Posterior cingulate gyrus (tissue), 11 donors: ENCODE measurements at places on chromosomes 1 and 21.

GRCh38 chr1:164648636-164649035, 89.7 kb downstream of the PBX1 start:
- DNase-seq: no peak

DNA sequence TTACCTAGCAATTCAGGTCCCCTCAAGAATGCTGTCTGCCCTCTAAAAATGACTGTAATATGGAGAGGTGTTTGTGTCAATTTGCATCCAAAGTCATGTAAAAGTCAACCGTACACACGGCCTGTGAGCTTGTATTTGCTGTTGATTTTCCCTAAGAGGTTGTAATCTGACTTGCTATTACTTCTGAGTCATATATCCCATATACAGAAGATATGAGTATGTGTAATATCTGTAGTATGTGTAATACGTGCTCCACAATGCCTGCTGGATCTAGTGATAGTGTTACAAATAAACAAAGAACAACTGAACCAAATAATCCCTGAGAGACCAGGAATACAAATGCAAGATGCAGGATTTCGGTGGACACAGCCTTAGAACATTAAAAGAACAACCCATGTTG, 1.4 kb upstream of the KCNJ6 start:
- DNase-seq: no peak

DNA sequence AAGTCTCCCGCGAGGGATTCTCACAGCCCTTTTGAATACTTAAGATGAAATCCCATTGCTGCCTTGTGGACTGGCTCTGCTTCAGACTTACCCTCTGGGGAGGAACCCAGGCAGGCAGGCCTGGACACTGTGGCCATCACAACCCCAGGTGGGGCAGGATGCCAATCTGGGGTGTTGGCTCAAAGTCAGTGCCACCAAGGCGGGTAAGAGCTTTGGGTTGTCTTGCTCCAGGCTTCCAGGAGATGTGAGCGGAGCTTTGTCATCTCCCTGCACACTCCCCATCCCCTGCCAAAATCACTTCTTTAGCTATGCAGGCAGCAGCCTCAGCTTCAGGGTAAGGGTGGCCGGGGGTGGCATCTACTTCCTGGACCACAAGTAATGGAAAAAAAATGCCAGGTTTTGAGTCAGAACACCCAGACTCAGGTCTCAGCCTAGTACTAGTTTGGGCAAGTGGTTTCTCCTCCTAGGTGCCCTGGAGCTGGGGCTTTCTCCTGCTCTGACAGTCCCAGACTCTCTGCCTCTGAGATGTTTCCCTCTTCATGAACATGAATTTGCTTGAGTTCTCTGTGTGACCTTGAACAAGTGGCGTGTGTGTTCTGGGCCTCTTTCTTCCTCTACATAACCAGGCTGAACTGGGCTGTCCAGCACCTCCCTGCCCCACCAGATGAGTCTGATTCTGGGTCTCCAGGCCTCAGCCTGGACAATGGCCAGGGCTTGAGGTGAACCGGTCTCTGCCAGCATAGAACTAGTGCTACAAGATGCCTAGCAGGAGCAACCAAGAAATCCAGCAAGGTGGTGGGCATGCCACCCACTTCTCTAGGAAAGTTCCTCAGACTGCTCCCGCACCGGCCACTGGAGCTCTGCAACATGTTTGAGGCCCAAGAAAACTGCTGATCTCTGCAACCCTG, 65.4 kb downstream of the VWA5B1 start:
- DNase-seq: no peak

- no peak for DNase-seq
Observed at GRCh38 chr1:81307786-81308185, 492.9 kb upstream of the ADGRL2 start.

GRCh38 chr1:24769656-24770651, 24.7 kb downstream of the CLIC4 start:
- DNase-seq: no peak

DNA sequence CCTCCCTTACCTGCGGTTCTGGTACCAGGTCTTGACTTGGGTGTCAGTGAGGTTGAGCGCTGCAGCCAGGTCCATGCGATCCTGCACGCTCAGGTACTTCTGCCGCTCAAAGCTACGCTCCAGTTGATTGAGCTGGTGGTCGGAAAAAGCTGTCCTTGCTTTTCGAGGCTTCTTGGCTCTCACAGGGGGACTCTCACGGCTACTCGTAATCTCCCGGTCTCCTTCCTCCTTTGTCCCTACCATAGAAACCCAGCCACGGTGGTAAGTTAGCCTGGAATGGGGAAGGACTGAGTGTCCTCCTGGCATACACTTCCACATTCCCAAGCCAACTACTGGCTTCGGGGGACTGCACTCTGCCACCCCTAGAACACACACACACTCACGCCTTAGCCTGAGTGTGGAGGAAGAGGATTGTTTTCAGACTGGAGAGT, 2.6 kb downstream of the BARHL2 start:
- no peak for DNase-seq

DNA sequence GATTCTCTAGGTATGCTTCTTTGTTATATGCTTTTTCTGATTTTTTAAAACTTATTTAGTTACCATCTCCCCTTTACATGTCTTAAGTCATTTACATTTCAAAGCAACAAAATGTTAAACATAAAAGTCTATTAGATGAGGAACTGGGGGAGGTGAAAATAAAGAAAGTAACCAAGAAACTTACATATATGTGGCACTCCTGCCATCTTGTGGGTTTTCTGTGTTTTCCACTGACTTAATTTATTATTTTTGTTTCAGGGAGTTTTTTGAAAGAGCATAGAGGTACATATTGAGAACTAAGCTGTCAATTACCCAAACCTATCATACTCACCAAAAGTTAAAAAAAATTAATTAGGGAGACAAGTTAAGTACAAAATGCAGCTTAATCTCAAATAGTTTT, 1531.1 kb downstream of the MRPL39 start:
- no peak for DNase-seq

DNA sequence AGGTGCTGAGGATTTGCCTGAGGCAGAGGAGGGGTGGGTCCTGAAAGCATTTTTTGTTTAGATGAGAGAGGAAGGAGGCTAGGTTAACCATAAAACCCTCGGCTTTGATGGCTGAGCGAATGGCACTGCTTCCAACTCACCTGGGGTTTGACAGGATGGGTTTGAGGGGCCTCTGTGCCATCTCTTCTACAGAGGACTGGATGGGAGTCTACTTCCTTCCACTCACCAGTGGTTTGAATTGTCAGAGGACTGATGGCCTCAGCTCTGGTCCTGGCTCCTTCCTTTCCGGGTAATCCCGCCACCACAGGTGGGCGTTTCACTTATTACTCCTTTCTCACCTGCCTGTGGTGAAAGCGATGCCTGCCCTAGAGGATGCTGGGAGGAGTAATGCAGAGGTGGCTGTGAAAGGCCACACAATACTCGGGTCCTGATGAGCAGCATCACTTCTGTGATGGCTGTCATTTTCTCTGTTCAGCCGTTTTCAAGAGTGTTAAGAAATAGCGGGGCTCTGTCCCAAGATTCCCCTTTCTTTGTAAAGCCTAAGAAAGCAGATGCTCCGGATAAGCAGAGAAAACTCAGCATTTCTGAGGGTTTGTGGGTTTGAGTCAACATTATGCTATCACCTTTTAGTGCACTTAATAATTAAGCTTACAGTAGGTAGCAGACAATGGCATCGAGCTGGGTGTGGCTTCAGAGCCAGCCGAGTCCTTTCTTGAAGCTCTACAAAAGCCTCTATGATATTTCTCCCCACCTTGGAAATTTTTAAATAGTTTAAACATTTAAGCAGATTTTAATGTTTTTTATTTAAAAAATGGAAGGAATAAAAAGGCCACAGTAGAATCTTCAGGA, 220.7 kb downstream of the HLX start:
- DNase-seq: no peak

GRCh38 chr1:89279011-89279466, 6.4 kb upstream of the GBP5 start:
- DNase-seq: no peak
